Right ventricle myocardium inferior (tissue), 1 donor: ENCODE measurements at places on chromosomes 3 and 15.
A peak's percentile ranks its signal among the peaks of the same experiment; 100 is the strongest.

DNA sequence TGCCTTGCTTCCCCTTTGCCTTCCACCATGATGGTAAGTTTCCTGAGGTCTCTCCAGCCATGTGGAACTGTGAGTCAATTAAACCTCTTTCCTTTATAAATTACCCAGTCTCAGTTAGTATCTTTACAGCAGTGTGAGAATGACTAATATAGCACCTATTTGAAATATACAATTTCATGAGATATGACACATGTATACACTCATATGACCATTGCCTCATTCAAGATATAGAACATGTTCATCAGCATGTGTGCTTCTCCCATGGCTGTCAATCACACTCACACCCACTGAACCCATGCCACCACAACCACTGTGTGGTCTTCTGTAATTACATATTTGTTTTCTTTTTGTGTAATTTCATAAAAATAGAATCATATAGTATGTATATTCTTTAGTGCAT lies 599.5 kb upstream of the EPHA6 start:
- DNase-seq = no peak

GRCh38 chr3:99980606-99981005 lies 133.7 kb downstream of the FILIP1L start:
- no peak for DNase-seq

GRCh38 chr3:134083626-134084241 lies 54.0 kb upstream of the SLCO2A1 start:
- DNase-seq = no peak

- DNase-seq = peak; percentile 76
Measured at GRCh38 chr3:14793126-14793857, 25.5 kb upstream of the FGD5 start.
